ENCODE measurements at places on chromosomes 2 and 18. TPM values are rescaled to one million over a fixed set of nuclear protein-coding genes. Genes with fewer than 3 reads are reported as not detected.

Gene NEB
- total RNA-seq: 0.89 TPM

Gene PREB
- 42.7 TPM for total RNA-seq

Gene CCDC68
- total RNA-seq: 22.3 TPM

Gene KRTCAP3
- total RNA-seq: 91.8 TPM

Gene KANSL3
- 33.6 TPM for total RNA-seq

Gene SLC5A7
- 0.42 TPM for total RNA-seq

Gene GIGYF2
- 49.3 TPM for total RNA-seq

DNA sequence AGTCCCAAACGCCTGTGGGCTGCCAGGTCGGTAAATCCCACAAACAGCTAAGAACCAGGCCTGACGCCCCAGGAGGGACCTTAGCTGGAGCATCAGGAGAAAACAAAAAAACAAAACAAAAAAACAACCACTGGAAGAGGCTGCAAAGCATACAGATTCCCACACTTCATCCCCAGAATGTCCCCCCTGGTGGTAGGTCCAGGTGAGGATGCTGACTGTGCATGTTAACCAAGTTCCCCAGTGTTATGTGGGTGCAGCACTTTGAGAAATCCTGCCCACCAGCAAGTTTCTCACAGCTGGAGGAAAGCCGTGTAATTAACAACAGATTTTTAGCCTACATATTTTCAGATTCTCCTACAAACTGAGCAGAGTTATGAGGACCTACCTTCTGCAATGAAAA, 15.1 kb downstream of the ST3GAL5 start:
- no peak for DNase-seq
- no peaks in the 10 kb centered on the region for H3K27me3 ChIP-seq
- no peak overlapping the region for H3K27ac ChIP-seq
- H3K36me3 ChIP-seq: no peaks in the 10 kb centered on the region
- no peaks in the 10 kb centered on the region for H3K4me1 ChIP-seq
- no peak overlapping the region for H3K4me3 ChIP-seq

DNA sequence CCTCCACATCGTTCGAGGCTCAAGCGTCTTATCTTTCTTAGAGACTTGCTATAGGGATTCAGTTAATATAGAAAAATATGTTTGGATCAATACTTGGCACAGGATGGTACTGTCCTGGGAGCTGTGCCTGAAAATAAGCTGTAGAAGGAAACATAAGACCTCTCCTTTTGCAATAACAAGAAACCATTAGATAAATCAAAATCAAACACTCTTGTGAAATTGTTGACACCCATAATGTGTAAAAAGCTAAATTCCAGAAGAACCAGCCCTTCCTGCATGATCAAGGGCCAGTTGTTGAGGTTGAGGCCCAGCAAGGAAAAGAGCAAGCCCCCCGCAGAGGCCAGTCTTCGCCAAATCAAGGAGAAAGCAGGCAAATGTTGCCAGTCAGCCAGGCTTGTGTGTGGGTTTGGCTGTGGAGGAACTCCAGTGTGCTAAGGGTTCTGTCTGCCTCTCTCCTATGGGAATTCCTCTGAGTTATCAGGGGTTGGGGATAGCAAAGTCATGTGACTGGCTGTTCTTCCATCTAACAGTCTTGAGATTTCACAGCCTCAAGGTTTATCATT, 185.7 kb downstream of the ACKR3 start:
- no peak for DNase-seq
- H3K27me3 ChIP-seq: no peaks in the 10 kb centered on the region
- no peak overlapping the region for H3K4me3 ChIP-seq
- H3K27ac ChIP-seq: no peak overlapping the region
- no peaks in the 10 kb centered on the region for H3K36me3 ChIP-seq
- H3K4me1 ChIP-seq: no peaks in the 10 kb centered on the region

DNA sequence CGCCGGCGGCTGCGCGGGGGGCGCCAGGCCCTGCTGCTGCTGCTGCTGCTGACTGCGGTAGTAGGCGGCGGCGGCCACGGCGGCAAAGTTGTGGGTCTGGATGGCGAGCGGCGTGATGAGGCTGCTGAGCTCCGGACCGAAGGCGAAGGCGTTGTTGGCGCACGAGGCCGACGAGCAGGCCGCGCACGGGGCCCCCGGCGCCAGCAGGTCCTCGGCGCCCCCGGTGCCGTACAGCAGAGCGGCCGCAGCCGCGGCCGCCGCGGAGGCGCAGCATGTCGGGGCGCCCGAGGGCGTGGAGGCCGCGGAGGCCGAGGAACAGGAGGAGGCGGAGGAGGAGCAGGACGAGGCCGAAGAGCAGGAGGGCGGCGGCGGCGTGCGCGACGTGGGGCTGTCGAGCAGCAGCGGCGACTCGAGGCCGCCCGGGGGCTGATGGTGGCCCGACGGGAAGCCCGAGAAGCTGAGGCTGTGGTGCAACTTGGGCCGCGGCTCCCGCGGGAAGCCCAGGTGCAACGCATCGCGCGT, 1.8 kb downstream of the ZFP36L2 start:
- peak overlapping the region; percentile 97 for H3K27ac ChIP-seq
- peaks cover 13% of the 10 kb centered on the region for H3K36me3 ChIP-seq
- peaks cover 14% of the 10 kb centered on the region for H3K4me1 ChIP-seq
- H3K27me3 ChIP-seq: no peaks in the 10 kb centered on the region
- no peak for DNase-seq
- H3K4me3 ChIP-seq: peak overlapping the region; percentile 88

GRCh38 chr2:240811346-240812300, 8.4 kb downstream of the KIF1A start:
- H3K4me1 ChIP-seq: no peaks in the 10 kb centered on the region
- H3K27ac ChIP-seq: no peak overlapping the region
- DNase-seq: no peak
- no peak overlapping the region for H3K4me3 ChIP-seq
- no peaks in the 10 kb centered on the region for H3K27me3 ChIP-seq
- no peaks in the 10 kb centered on the region for H3K36me3 ChIP-seq

- H3K4me3 ChIP-seq: no peak overlapping the region
- no peak overlapping the region for H3K27ac ChIP-seq
- no peaks in the 10 kb centered on the region for H3K4me1 ChIP-seq
- no peaks in the 10 kb centered on the region for H3K27me3 ChIP-seq
These were observed 32.5 kb downstream of the POLR1A start for GRCh38 chr2:86073225-86073624.

- no peak overlapping the region for H3K27ac ChIP-seq
- no peaks in the 10 kb centered on the region for H3K27me3 ChIP-seq
- H3K4me1 ChIP-seq: no peaks in the 10 kb centered on the region
- H3K36me3 ChIP-seq: no peaks in the 10 kb centered on the region
- no peak for DNase-seq
- H3K4me3 ChIP-seq: no peak overlapping the region
These were observed 63.1 kb upstream of the SPATS2L start for GRCh38 chr2:200243441-200243840.

DNA sequence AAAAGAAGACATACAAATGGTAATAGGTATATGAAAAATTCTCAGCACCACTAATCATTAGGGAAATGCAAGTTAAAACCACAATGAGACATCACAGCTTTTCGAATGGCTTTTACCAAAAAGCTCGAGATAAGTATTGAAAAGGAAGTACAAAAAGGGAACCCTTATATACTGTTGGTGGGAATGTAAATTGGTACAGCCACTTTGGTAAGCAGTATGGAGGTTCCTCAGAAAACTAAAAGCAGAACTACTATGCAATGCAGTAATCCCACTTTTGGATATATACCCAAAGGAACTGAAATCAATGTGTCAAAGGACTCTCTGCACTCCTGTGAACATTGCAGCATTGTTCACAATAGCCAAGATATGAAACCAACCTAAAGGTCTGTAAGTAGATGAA, 107.5 kb upstream of the SPATS2L start:
- H3K36me3 ChIP-seq: no peaks in the 10 kb centered on the region
- no peaks in the 10 kb centered on the region for H3K27me3 ChIP-seq
- H3K4me3 ChIP-seq: no peak overlapping the region
- H3K27ac ChIP-seq: no peak overlapping the region
- no peak for DNase-seq
- H3K4me1 ChIP-seq: no peaks in the 10 kb centered on the region

- no peaks in the 10 kb centered on the region for H3K27me3 ChIP-seq
- H3K4me1 ChIP-seq: no peaks in the 10 kb centered on the region
- DNase-seq: no peak
These were observed 46.3 kb downstream of the ANKMY1 start for GRCh38 chr2:240511351-240512108.

DNA sequence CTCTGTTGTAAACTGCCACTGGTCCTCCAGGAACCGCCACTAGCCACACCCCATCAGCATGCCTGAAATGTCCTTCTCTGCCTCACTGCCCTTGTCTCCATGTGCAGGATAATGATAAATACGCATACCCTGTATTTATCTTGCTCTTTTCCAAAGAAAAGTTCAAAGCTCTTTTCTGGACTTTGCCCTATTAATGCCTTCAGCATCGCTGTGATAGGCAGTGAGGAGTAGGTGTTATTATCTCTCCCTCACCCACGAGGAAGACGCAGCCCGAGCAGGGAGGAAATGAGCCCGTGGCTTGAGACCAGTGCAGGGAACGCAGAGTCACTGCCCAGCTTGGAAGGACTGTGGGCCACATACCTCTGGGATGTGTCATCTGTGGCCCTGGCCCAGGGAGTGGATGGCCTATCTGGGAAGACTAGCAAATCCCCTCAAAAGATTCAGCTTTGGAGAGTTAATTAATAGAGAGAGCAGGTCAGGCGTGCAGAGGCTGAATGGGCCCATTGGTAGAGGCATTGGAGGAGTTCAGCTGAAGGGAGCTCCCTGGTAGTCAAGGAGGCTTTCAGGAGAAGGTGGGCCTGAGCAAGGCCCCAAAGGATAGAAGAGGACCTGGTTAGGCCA, 39.5 kb upstream of the MCFD2 start:
- no peak overlapping the region for H3K4me3 ChIP-seq
- H3K4me1 ChIP-seq: no peaks in the 10 kb centered on the region
- H3K36me3 ChIP-seq: no peaks in the 10 kb centered on the region
- no peak overlapping the region for H3K27ac ChIP-seq
- H3K27me3 ChIP-seq: no peaks in the 10 kb centered on the region

DNA sequence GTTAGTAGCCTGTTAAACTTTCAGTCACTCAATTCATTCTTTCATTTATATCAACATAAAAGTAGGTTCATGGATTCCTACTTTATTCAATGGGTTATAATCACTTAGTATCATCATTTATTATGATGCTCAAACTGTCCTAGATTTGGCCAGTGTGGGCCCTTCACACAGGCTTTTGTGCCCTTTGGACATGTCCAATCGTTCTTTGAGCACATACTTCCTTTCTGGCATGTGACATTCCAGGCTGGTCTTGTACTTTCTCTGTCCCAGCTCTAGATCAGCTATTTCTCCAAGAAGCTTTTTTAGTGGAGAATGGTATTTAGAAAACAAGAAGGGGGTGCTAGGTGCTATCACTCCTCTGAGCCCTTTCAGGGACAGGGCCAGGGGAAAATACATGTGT, 11.5 kb downstream of the POLR1A start:
- DNase-seq: no peak
- H3K27me3 ChIP-seq: no peaks in the 10 kb centered on the region
- no peaks in the 10 kb centered on the region for H3K4me1 ChIP-seq
- peaks cover 8% of the 10 kb centered on the region for H3K36me3 ChIP-seq
- no peak overlapping the region for H3K4me3 ChIP-seq
- no peak overlapping the region for H3K27ac ChIP-seq

- no peak overlapping the region for H3K27ac ChIP-seq
- DNase-seq: no peak
- no peaks in the 10 kb centered on the region for H3K27me3 ChIP-seq
- no peaks in the 10 kb centered on the region for H3K36me3 ChIP-seq
- peaks cover 4% of the 10 kb centered on the region for H3K4me1 ChIP-seq
- no peak overlapping the region for H3K4me3 ChIP-seq
These were observed 65.8 kb downstream of the RTP5 start for GRCh38 chr2:241935314-241935713.

DNA sequence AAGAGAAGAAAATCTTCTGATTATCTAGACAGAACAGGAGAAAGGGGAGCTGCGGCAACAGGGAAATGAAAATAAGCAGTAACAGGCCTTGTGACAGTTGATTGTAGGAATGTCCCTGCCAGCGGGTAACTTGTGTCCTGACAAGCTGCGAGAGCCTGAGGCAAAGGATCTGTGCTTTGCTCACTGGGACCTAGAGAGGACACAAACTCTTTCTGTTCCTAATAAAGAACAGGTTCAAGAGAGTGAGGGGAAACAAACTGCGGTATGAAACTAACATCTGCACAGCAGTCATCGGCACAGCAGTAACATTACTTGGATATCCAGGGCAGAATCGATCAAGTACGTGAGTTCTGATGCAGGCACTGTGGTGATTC, 103.7 kb upstream of the THOC1 start:
- no peaks in the 10 kb centered on the region for H3K36me3 ChIP-seq
- H3K27ac ChIP-seq: no peak overlapping the region
- H3K4me3 ChIP-seq: no peak overlapping the region
- DNase-seq: no peak
- no peaks in the 10 kb centered on the region for H3K4me1 ChIP-seq

DNA sequence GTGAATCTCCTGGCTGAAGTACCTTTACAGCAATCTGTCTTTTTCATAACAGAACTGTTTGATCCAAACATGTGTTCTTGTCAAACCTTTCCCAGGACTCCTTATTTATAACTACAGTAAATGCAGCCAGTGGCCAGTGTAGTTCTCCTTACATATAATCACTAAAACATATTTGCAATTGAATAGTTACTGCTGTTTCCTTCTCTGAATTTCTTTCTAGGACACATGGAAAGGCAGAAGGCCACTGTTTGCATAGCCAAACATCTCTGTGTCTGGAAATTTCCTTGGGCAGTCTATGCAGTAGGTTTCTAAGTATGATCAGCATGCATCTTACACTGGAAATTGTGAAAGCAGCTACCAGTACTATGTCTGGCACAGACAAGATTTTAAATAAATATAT, 57.4 kb upstream of the COL3A1 start:
- DNase-seq: no peak
- no peaks in the 10 kb centered on the region for H3K27me3 ChIP-seq
- H3K4me1 ChIP-seq: no peaks in the 10 kb centered on the region
- no peak overlapping the region for H3K4me3 ChIP-seq
- H3K27ac ChIP-seq: no peak overlapping the region
- no peaks in the 10 kb centered on the region for H3K36me3 ChIP-seq

DNA sequence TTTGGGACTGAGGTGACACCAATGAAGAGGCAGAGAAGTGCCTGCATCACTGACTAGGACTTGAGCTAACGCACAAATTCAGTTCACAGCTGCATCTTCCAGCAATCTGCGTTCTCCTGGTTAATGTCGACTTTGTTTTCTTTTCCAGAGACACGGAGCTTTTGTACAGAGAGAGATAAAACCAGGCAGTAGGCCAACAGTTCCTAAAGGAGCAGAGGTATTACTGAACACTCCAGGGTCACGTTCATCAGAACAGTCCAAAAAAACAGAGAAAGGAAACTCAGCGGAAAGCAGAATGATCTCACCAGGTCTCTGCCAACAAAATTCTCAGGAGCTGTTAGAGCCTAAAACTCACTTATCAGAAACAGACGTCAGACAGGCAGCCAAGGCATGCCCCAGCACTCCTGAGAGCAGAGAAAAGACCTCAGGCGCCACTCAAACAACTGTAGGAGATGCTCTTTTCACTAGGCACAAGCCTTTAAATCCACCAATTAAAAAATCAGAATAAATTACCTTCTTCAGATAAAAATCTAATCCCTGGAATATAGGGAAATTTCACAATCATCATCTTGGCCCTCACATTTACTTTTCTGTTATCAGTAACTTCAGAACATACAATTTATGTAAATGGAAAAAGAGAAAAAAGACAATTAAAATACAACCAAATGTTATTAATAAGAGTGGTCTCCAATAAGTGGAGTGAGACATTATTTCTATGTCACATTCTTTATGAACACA, 95.9 kb upstream of the SPTBN1 start:
- no peak overlapping the region for H3K4me3 ChIP-seq
- no peaks in the 10 kb centered on the region for H3K27me3 ChIP-seq
- H3K36me3 ChIP-seq: no peaks in the 10 kb centered on the region
- no peak for DNase-seq
- H3K4me1 ChIP-seq: no peaks in the 10 kb centered on the region

GRCh38 chr2:164911832-164912231, 43.5 kb downstream of the SLC38A11 start:
- H3K36me3 ChIP-seq: no peaks in the 10 kb centered on the region
- no peak overlapping the region for H3K27ac ChIP-seq
- H3K4me3 ChIP-seq: no peak overlapping the region
- no peaks in the 10 kb centered on the region for H3K4me1 ChIP-seq

Data from colonic mucosa (tissue), 4 donors.